ENCODE measurements at places on chromosomes 1 and 21. TPM values are rescaled to one million over a fixed set of nuclear protein-coding genes. Genes with fewer than 3 reads are reported as not detected.
A peak's percentile ranks its signal among the peaks of the same experiment; 100 is the strongest.

TLR5 gene
- not detected for total RNA-seq

HCRTR1 gene
- not detected for total RNA-seq

- DNase-seq = no peak
These were observed 6.0 kb upstream of the LIN28A start for GRCh38 chr1:26404641-26405040.

ARHGEF16 gene
- not detected for total RNA-seq

DNA sequence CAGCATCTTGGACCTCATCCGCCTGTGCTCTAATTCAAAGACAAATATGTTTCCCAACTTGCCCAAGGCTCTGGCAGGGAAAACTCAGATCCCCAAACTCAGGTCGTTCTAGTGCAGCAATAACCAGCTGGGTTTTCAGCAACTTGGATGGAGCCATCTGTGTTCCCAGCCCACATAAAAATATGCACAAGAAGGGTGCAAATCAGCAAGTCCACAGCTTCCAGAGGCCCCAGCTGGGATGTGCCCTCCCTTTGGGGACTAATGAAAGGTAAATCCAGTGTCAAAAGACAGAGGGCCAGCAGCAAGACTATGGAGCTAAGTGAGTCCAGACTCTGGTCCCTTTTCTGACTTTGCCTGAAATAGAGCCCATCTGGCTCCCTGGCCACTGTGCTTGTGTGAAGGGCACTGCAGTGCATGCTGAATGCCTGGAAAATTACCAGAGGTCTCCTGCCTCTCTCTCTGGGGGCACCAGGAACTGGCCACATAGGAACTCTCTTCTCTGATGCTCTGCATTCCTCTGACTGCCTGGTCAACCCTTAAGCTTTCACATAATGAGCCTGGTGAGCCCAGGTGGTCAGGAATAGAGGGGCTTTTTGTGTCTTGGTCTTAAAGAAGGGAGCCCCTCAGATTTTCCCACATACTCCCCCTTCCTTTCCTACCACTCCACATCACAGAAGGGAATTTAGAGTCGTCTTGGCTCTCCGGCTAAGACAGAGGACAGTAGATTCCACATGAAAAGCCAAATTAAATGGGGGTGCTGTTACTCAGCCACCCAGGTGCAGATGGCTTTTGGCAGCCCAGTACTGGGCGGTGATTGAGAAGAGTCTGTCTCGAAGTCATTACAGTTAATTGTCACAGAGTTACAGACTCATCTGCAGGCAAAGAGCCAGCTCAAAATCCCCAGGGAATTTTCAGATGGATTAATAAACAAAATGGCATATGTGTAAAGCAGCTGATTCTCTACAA lies 88.1 kb upstream of the C1orf21 start:
- no peak for DNase-seq

DNA sequence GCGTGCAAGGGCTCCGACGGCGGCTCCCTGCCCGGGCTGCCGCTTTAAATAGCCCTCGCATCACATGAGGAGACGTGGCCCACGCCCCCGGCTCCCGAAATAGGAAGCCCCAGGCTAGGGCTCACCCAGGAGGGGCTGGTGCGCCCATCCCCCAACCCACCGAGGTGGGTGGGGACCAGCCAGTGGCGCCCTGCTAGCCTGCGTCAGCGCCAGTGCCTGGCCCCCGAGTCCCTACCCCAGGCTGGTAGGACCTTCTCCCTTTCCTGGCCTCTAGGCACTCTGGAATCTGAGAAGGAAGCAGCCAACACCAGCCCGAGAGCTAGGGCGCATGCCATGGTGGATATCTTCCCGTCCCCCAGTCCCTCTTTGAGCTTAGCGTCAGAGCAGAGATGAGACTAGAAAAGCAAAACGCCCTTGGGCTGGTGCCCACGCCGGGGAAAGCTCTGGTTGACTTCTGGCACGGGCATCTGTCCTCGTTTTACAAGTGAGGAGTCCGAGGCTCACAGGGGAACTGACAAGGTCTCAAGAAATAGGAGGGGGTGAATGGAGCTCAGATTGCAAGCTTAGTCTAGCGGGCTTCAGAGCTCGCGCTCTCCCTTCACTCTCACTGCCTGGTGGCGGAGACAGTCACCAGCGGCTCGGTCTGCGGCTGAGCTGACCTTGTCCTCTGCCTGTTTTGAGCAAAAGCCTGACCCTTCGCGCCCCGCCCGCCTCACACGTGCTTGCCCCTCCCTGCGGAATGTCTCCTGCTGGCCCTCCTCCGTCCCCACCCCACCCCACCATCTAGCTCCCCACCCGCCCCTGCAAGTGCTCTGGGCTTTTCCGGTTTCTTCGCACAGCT lies at the start of gene FABP3:
TSS of gene FABP3 (minus strand) at position 21 of the 841 bp plus-strand sequence. CDS start 62 bp downstream, outside the sequence.
- no peak for DNase-seq

CRP gene
- total RNA-seq = not detected

GRCh38 chr1:220370041-220370700 lies 97.9 kb upstream of the RAB3GAP2 start:
- DNase-seq = no peak

- peak; percentile 32 for DNase-seq
These were observed 12.8 kb upstream of the RGS2 start for GRCh38 chr1:192795916-192796618.

- no peak for DNase-seq
These were observed 17.3 kb downstream of the CACNA1E start for GRCh38 chr1:181500636-181501035.

- no peak for DNase-seq
These were observed 88.0 kb upstream of the LRRC7 start for GRCh38 chr1:69479734-69480133.

TTC4 gene
- 17.4 TPM for total RNA-seq

Data from Karpas-422 (cell line).